NCI-H524 treated with DMSO at 0.1 percent for 48 hours (cell line): ENCODE measurements at places on chromosomes 12 and 14.

- DNase-seq, result peak; percentile 30
Observed at GRCh38 chr12:108483213-108484059, 31.6 kb upstream of the FICD start.

GRCh38 chr12:108856170-108856427, 1.3 kb downstream of the SSH1 start:
- DNase-seq, result no peak

DNA sequence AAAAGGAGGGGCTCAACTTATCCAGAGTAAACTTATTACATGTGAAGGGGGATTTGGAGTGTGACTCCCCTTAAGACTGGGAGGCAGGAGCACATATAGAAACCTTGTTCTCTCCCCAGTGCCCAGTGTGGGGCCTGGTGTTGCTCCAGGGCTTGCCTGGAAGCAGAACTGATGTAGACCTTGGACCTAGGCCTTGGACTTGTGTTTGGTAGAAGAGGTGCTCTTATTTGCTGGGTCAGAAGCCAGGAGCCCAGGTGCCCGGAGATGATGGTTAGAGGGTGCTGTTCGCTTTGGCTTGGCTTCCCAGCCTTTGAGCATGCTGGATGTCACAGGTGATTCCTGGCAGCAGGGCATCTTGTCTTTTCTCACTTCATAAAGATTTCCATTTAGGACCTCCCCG, 110.4 kb downstream of the SMOC1 start:
- DNase-seq, result no peak

GRCh38 chr12:47079981-47080724, 394 bp upstream of the AMIGO2 start:
- peak; percentile 6 for DNase-seq

GRCh38 chr12:30145684-30146032, 361.9 kb upstream of the TMTC1 start:
- DNase-seq, result no peak

- DNase-seq, result no peak
Observed at GRCh38 chr12:89225808-89226411, 126.4 kb downstream of the DUSP6 start.

GRCh38 chr14:82447586-82447985, 913.9 kb upstream of the SEL1L start:
- DNase-seq, result peak; percentile 59

DNA sequence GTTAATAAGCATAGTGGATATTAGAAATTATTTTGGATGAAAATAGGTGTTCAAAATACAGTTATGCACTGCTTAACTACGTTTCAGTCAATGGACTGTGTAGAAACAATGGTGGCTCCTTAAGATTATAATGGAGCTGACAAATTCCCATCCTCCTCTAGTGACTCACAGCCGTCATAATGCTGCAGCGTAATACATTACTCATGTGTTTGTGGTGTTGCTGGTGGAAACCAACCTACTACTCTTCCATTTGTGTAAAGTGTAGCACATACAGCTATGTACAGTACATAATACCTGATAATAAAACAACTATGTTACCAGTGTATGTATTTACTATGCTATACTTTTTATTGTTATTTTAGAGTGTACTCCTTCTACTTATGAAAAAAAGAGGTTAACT, 111.2 kb upstream of the TMCC3 start:
- DNase-seq, result no peak

DNA sequence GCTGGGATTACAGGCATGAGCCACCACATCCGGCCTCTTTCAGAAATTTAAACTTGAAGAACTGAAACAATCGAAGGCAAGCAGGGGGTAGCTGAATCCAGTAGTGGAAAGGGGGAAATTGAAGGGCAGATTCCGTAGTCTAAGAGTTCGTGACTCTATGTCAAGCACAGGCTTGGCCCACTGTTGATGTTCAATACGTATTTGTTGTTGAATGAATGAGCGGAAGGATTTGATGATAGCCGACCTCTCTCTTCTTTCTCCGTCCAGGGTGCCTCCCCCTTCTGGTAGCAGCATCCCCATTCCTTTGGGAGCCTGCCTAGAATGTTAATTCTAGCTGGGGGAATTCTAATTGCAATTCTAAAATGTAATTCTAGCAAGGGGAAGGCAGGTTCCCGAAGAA, 59.8 kb upstream of the MED13L start:
- no peak for DNase-seq

- no peak for DNase-seq
Observed at GRCh38 chr14:76149196-76149595, 2.5 kb upstream of the GPATCH2L start.
